ELF-1 (cell line): ENCODE measurements at places on chromosomes 13 and 19.
A peak's percentile ranks its signal among the peaks of the same experiment; 100 is the strongest.

DNA sequence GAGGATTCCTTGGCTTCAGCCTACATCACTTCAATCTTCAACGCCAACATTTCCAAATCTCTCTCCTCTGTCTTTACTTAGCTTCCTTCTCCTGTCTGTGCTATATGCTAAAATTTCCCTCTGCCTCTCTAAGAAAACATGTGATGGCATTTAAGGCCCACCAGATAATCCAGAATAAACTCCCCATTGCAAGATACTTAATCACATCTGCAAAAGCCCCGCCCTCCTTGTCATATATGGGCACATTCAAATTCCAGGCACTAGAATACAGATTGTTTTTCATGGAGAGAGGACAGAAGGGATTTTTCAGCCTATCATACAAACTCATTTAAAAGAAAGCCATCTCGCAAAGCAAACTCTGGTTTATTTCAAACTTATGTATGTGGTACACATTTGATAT, 16.2 kb downstream of the ARGLU1 start:
- no peak for DNase-seq

- no peak for DNase-seq
These were observed 25.3 kb upstream of the MED4 start for GRCh38 chr13:48120241-48120640.

- DNase-seq = no peak
These were observed 317.8 kb downstream of the TEX29 start for GRCh38 chr13:111638233-111638632.

DNA sequence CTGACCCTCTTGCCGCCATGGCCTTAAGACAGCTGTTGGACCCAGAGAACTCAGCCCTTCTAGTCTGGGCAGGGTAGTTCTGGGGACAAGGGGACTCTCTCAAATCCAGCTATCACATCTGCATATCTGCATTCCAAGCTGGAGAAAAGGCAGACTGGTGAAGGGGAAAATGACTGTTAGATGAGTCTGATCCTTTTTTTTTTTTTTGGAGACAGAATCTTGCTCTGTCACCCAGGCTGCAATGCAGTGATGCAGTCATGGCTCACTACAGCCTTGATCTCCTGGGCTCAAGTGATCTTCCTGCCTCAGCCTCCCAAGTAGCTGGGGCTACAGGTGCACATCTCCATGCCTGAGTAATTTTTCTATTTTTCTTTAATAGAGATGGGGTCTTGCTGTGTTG, 114.3 kb downstream of the SIPA1L3 start:
- no peak for DNase-seq

DNA sequence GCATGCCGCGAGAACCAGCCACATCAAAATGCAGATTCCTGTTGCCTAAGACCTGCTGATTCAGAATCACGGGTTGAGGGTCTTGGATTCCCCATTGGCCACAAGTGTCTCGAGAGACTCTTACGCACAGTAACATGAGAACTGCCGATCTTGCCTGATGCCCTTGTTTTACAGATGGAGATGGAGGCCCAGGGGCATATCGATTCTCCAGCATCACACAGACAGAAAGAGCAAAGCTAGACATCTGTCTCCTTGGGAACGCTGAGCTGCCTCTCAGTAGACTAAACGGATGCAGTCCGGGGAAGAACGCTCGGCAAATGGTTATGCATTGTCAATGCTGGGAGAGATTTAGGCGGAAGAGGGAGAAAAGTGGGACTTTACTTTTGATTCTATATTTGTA, 5.4 kb downstream of the NLRP12 start:
- DNase-seq = peak; percentile 61

- DNase-seq = no peak
These were observed 13.9 kb upstream of the MADCAM1 start for GRCh38 chr19:482186-483041.

GRCh38 chr13:94813920-94814475, 101.7 kb upstream of the SOX21 start:
- DNase-seq = no peak

DNA sequence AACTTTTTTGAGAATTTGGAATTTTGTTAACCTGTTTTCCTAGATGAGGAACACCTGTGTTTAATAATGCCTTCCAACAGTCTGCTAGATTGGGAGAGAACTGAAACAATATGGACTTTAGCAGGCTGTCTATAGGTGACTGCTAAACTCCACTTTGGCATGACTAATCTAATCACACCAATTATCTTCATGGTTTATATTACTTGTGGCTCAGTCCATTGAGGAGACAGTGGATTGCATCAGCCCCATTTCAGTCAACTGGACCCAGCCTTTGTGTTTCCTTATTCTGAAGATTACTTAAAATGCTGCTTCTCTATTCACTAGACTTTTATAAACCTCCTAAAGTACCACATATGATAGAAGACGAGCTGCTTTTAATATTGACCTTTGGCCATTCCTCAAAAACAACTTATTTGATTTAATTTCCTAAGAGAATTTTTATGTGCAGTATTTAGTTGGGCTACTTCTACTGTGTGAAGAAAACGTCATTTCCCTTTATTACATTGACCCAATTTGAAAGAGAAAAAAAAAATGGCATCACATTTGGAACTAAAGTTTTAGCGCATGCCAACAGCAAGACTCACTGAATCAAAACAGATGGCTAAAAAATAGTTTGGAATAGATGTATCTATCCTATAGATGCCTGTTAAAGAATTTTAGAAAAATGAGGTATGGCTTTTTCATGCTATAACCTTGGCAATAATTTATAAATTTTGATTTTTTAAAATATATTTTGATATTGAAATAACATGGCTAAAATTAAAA, 295.8 kb downstream of the NDFIP2 start:
- no peak for DNase-seq

- no peak for DNase-seq
These were observed 7.4 kb upstream of the CLEC4G start for GRCh38 chr19:7739211-7739755.

GRCh38 chr13:83498481-83499190, 383.6 kb downstream of the SLITRK1 start:
- no peak for DNase-seq

- DNase-seq = peak; percentile 78
These were observed 32.8 kb downstream of the ELL start for GRCh38 chr19:18488838-18489626.

GRCh38 chr13:99041788-99042187, 63.9 kb upstream of the DOCK9 start:
- no peak for DNase-seq

DNA sequence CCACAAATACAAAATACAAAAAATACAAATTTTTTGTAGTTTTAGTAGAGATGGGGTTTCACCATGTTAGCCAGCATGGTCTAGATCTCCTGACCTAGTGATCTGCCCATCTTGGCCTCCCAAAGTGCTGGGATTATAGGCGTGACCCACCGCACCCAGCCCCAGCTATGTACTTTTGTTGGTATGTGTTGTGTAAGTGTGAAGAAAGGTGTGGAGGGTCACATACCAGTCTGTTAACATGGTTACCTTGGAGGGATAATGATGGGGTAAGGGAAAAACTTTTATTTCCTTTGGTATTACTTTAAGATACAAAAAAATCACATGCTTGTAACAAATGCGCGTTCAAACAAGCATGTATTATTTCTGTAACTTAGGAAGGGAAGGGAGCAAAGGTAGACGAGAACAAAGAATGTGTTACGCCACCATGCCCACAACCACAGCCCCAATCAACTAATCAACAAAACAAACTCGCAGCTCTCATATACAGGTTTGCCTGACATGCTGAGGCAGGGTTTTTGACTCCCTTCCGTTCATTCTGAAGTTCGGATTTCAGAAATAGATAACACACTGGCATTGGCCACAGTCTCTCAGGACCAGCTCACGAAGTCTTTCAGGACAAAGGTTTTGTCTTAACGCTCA, 13.5 kb upstream of the VWA8 start:
- no peak for DNase-seq

- DNase-seq = peak; percentile 67
These were observed 3.5 kb downstream of the IER2 start for GRCh38 chr19:13153569-13154240.

GRCh38 chr13:50365408-50366391, 350.5 kb downstream of the KCNRG start:
- no peak for DNase-seq

GRCh38 chr13:64505336-64505910, 2724.7 kb downstream of the PCDH9 start:
- no peak for DNase-seq

DNA sequence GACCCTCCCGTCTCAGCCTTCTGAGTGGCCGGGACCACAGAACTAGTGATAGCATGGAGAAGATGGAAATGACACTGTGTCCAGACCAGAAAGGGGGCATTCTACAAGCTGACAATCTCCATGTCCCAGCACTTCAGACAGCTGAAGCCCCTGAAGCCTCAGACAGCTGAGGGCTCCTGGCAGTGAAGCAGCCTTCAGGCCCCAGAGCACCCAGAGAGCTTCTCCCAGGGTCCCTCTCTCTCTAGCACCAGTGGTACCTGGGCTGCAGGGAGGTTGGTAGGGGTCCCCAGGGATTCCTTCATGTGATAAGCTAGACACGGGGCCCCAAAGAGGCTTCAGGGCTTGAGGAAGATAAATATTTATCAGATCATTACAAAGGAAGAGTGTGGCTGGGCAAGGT, 7.6 kb upstream of the POP4 start:
- no peak for DNase-seq

DNA sequence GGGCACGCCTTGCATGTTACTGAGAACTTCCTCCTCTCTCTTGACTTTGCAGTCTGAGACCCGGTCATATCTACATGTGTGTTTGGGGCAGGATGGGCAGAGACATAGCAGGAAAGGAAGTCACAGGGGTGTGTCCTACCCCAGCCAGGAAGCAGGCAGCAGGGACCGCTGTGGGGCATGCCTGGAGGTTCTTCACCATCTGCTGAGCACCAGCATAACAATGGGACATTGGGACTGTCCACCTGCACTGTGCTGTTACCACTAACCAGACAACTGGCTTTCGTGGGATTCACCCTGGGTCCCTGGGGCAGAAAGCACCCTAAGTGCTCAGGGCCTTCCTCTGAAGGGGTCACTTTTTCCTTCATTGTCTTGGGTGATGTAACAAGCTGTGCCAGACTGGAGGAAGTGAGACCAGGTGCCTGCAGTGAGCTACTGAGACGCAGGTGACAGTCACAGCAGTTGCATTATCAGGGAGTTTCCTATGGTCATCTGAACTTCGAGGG, 2.6 kb upstream of the HAUS5 start:
- no peak for DNase-seq

DNA sequence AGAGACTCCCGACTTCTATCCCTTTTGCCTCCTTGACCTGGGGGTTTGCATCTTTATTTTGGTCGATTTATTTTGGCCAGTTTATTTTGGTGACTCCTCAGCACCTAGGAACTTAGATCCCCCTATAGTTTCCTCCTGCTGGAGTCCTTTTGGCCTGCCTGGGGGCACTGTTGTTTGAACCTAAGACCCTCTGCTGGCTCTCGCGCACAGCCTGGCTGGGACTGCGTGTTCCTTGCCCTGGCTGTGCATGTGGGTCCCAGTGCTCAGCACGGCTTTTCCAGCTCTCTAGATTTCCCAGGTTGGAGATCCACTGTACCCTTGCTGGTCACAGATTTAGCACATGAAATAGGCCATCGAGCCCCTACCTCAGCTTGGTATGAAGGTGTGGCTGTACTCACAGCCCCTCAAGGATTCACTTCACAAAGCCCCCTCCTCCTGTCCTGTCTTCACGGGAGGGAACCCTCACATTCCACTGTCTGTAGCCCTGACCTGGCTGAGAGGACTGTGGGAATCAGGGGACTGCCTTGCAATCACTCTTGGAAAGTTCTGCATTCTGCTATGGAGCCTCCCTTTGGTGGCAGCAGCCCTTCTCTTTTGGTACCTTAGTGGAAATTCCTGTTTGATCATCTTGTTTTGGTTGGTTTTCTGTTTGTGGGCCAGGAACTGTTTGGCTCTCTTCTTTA, 8.3 kb downstream of the UBAC2 start:
- DNase-seq = peak; percentile 40

DNA sequence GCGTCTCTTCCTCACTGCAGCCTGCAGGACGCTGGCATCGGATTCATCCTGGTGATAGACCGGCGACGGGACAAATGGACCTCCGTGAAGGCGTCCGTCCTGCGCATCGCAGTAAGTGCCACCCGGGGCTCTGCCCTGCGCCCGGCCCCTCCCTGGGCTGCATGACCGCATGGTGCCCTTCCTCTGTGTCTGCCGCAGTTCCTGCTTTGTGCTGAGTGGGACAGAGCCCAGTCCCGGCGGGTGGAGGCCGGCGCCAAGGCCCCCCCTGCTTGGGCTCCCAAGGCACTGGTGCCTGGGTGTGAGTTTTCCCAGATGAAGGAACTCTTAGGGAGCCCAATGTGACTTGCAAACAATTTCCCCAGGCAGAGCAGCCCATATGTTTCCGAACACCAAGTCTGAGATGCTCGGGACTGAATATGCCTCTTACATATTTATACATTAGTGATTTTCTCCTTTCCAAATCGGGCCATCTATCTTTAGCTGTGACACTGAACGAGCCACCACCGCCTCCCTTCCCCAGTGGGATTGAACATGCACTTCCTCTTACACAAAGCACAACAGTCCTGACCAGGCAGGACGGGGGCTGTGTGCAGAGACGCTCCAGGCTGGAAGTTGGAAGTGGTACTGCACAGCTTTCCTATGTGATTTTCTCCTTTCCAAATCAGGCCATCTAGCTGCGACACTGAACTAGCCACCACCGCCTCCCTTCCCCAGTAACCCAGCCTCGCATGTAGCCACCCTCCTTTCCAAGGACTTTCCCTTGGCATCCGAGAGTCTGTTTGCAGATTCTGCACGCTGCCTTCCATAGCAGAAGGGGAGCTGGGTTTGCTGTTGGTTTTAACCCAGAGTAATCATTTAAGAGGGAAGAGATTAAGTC, 60.1 kb upstream of the F7 start:
- no peak for DNase-seq

GRCh38 chr13:90154311-90154960, 1193.1 kb upstream of the MIR17HG start:
- no peak for DNase-seq

GRCh38 chr19:51572410-51572809, 1.3 kb downstream of the ZNF175 start:
- DNase-seq = no peak

DNA sequence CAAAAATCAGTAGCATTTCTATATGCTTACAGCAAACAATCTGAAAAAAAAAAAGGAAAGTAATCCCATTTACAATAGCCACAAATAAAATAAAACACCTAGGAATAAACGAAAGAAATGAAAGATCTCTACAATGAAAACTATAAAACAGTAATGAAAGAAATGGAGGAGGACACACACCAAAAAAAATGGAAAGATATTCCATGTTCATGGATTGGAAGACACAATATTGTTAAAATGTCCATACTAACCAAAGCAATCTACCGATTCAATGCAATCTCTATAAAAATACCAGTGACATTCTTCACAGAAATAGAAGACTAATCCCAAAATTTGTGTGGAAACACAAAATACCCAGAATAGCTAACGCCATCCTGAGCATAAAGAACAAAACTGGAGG, 4.7 kb downstream of the FCGBP start:
- DNase-seq = no peak

DNA sequence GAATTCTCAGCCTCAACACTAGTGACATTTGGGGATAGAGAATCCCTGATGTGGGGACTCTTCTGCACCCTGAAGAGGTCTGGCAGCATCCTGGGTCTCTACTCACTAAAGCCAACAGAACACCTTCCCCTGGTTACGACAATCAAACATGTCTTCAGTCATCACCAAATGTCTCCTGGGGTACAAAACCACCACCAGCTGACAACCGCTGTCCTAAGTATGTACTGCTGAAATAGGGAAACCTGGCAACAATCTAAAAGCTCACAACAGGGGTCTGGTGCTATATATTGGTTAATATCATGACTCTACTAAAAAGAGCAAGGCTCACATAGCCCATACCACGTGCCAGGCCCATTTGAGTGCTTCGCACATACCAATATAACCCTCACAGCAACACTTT, 13.4 kb downstream of the AKT2 start:
- no peak for DNase-seq

GRCh38 chr13:34116651-34117050, 298.7 kb downstream of the RFC3 start:
- no peak for DNase-seq
